ENCODE measurements at places on chromosomes 7 and 10. TPM values are rescaled to one million over a fixed set of nuclear protein-coding genes. Genes with fewer than 3 reads are reported as not detected.

The STX1A gene
- total RNA-seq: 2.9 TPM

The HTR5A gene
- not detected for total RNA-seq

The TUBAL3 gene
- not detected for total RNA-seq

The SPACDR gene
- not detected for total RNA-seq

The MRPS16 gene
- 53.6 TPM for total RNA-seq

The TRIL gene
- 0.18 TPM for total RNA-seq

The GPR15LG gene
- 0.20 TPM for total RNA-seq

DNA sequence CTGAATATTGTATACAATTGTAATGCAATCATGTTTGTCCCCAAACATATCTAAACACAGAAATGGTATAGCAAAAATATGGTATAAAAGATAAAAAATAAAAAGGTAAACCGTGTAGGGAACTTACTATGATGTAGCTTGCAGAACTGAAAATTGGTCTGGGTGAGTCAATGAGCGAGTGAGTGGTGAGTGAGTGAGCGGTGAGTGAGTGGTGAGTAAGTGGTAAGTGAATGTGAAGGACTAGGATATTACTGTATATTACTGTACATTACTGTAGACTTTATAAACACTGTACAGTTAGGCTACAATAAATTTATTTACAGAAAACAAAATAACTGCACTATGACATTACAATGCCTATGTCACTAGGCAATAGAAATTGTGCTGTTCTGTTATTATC lies 1163.2 kb upstream of the SORCS1 start:
- no peak for DNase-seq

GRCh38 chr10:17213646-17214349 lies 12.3 kb upstream of the TRDMT1 start:
- no peak for DNase-seq

DNA sequence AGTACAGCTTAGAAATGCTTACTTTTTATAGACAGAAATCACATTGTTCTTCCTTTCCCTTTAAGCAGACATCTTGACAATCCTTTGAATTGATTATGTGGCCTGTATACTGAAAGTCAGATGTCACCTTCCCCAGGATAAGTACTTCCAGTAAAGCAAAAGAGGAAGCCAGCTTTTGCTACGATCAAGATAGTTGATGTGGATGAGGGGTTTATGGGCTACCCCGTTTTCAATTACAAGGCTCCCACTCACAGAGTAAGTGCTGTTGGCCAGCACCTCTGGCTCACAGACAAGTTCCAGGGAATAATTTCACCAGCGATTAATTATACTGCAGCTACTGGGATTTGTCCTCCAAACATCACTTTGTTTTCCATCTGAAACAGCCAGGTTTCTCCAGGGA lies 95.1 kb upstream of the SAMD8 start:
- no peak for DNase-seq

GRCh38 chr7:47795631-47796030 lies 152.6 kb downstream of the PKD1L1 start:
- no peak for DNase-seq

- DNase-seq: no peak
Observed at GRCh38 chr10:86364491-86365345, 1.9 kb downstream of the GRID1 start.

Data from left lobe of liver (tissue), 2 donors.